ENCODE measurements at places on chromosomes 4 and X.

GRCh38 chrX:68822641-68823410, 6.0 kb upstream of the EFNB1 start:
- DNase-seq: no peak

DNA sequence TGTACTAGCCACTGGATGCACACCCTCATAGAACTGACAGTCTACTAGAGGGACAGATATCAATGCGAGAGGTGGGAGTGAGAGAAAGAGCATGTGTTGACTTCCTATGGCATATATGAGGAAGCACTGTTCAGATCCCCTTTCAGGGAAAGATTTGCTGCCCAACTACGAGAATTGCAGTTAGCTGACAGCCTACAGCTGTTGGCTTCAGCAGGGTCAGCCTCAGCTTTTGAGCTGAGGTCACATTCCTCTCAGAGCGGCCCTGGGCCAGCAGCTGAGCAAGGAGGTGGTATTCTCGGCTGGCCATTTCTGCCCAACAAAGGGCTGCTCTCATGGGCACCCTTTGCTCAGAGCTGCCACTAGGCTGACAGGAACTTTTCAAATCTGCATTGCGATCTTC, 580.2 kb downstream of the MID1IP1 start:
- no peak for DNase-seq

- DNase-seq: no peak
Observed at GRCh38 chr4:137249112-137249511, 283.2 kb downstream of the PCDH18 start.

DNA sequence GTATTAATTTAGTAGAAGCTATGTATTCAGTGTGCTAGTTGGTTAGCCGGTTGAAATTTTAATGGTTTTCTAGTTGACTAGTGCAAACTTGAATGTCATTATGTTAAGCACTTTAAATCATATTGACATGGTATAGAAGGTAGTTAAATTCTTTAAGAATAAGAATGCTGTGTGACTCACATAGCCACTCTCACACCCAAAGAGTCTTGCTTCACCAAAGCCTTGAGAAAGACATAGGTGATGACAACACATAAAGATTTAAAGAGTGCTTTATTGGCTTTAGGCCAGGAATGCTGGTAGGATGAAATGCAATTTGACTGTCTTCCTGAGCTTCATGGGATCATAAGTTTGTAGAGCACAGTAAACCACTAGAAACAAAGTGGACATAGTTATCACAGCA, 85.3 kb downstream of the DCAF8L2 start:
- no peak for DNase-seq

- no peak for DNase-seq
Observed at GRCh38 chrX:118654331-118654730, 73.1 kb upstream of the IL13RA1 start.

DNA sequence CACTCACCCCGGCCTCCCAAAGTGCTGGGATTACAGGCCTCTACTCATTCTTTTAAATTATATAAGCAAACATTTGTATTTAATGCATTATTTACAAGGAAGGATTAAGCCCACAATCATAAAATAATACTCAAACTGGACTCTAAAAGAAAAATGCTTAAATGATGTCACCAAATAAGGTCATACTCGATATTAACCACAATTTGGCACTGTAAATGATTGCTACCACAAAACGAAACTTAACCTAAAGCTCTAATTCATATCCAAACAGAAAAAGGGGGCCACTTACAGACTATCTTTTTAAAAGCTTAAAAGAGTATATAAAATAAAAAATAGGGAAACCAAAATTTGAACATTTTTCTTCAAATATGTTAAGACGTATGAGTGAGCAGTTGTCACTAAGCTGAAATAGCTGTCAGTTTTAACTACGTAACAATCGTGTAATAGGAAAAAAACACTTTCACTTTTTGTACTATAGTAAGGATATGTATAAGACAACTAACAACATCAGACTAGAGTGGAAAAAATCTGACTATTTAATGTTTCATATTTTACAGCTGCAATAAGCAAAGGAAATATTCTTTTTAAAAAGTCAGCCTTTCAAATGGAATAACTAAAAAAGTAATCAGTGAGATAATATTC, 108.2 kb upstream of the GPR34 start:
- no peak for DNase-seq

- no peak for DNase-seq
Observed at GRCh38 chr4:169099771-169100180, 89.7 kb upstream of the CBR4 start.

GRCh38 chr4:183814461-183814860, 90.6 kb upstream of the STOX2 start:
- DNase-seq: no peak

DNA sequence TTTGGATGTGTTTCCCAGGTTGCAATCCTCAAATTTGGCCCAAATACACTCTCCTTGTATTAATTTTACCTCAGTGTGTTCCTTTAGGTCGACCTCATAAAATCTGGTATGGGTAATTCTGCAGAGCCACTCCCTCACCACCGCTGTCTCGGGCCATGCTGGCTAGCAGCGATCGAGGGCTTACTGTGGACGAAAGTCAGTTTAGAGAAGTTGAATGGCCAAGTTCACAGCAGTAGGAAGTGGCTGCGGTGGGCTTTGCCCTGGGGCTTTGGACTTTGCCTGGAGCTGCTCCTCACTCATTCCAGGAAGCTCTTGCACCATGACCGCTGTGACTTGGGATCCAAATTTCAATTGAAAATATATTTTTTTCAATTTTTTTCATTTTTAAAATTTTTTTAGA, 19.6 kb downstream of the TMEM187 start:
- DNase-seq: no peak

- no peak for DNase-seq
Observed at GRCh38 chr4:82782626-82783345, 15.8 kb downstream of the SCD5 start.

GRCh38 chr4:145782756-145783155, 102.8 kb downstream of the C4orf51 start:
- DNase-seq: no peak

- no peak for DNase-seq
Observed at GRCh38 chr4:19941434-19941833, 310.3 kb upstream of the SLIT2 start.

DNA sequence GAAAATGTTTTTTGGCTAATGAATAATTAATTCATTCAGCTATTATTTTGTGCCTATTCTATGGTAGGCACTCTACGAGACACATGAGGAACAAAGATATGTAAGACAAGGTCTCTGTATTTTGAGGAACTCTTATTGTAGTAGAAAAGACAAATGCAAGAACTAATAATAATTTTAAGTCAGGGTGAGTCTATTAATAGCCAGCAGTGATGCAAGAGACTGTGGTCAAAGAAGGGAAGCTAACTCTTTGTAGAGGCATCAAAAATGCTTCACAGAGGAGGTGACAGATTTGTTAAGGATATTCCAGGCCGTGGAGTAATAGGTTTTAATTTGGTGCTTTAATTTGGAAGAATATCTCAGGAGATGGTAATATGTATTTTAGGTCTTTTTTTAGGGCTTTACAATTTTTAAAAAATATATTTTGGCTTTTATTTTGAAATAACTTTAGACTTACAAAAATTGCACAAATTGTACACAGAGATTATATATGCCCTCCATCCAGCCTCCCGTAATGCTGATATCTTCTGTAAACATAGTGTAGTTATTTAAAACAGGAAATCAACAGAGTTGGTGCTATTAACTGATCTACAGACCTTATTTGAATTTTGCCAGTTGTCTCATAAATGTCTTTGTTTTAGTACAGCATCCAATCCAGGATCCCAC, 48.1 kb downstream of the DCLK2 start:
- no peak for DNase-seq

GRCh38 chr4:168886351-168886750, 123.7 kb downstream of the CBR4 start:
- no peak for DNase-seq

- no peak for DNase-seq
Observed at GRCh38 chrX:35244088-35244741, 301.6 kb downstream of the FAM47B start.

DNA sequence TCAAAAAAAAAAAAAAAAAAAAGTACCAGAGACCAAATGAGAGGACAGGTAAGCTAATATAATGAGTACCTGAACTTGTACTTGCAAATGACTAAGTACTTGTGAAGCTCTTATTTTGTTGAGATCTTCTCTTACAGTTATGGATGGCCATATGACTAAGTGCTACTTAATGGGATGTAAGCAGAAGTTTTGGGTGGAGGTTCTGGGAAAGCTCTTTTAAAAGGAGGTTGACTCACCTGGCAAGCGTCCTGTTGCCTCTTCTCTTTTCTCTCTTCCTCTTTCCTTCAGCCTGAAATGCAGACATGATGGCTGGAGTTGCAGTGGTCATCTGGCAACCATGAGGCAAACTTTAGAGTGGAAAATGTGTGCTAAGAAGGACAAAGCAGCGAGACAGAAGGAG, 36.9 kb upstream of the MED14 start:
- DNase-seq: no peak

- no peak for DNase-seq
Observed at GRCh38 chrX:71282514-71283402, 677 bp upstream of the NONO start.

DNA sequence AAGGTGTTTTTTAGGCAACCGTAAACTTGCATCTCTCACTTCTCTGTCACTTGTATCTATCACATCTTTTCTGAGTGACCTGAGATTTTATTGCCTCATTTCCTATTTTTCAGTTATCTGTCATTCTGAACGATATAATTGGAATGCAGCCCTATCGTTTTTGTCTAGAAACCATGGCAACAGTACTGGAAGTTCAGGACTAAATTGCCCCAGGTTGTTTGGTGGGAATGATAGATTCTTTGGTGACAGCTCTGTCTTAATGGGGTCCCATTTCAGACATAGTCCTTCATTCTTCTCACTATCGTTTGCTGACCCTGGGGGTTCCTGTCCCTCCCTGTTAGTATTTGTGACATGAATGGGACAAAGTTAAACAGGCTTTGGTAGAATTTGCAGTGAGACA, 267.7 kb upstream of the GALNT7 start:
- no peak for DNase-seq

GRCh38 chr4:186204103-186204559, 12.8 kb downstream of the CYP4V2 start:
- DNase-seq: peak; percentile 92

GRCh38 chr4:121272526-121272925, 108.3 kb downstream of the QRFPR start:
- DNase-seq: no peak

GRCh38 chr4:27894951-27895350, 1034.3 kb downstream of the STIM2 start:
- DNase-seq: no peak

GRCh38 chrX:119419146-119419545, 20.0 kb downstream of the SLC25A43 start:
- DNase-seq: no peak

- DNase-seq: no peak
Observed at GRCh38 chrX:97790850-97791249, 907.1 kb downstream of the RPA4 start.

DNA sequence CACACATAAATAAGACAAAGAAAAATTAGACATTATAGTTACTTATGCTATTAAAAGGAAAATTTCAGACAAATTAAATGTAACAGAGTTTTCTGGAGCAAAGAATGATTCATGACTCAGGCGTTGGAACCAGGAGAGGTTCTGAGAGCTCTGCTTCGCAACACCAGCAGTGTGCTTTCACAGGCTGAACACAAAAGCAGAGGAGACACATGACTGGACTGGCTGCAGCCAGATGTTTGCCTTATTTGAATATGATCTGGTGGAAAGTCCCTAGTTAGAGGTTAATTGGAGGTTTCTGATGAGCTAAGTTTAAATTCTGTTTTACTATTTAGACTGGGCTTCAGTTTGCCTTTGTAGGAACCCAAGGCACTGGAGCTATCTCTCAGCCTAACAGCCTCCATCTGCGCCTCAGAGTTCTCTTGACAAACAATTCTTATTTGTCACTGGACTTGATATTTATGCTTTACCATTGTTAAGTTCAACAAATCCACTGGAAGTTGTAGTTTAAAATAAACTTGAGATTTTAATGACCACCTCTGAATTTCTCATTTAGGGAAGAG, 16.2 kb downstream of the BOD1L1 start:
- no peak for DNase-seq

DNA sequence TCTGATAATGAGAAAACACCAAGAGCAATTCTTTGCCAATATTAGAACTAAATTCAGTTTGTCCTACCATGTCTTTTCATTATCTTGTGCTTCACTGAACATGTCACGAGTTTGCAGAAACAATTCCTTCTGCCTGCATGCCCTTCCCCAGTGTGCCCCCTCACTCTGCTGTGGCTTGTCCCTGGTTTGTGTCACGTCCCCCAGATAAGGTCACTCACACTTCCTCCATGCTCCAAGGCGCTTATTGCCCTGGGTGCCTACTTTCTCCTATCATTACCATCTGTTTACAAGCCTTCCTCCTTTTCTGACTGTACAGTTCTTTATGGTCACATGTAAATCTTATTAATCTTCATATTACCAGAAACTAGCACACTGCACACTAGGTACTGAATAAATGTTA, 394.1 kb downstream of the KCNIP4 start:
- DNase-seq: no peak

GRCh38 chr4:119070301-119070700, 65.3 kb upstream of the MYOZ2 start:
- no peak for DNase-seq

GRCh38 chrX:38156838-38157237, 63.8 kb downstream of the SRPX start:
- DNase-seq: no peak
